ENCODE measurements at places on chromosomes 3 and 15.

GRCh38 chr3:143151004-143151731 is 31.6 kb downstream of the CHST2 start:
- no peak for DNase-seq

- DNase-seq = no peak
Measured at GRCh38 chr3:105459566-105460290, 93.0 kb downstream of the ALCAM start.

GRCh38 chr15:91073768-91074167 is 26.3 kb upstream of the SV2B start:
- no peak for DNase-seq

DNA sequence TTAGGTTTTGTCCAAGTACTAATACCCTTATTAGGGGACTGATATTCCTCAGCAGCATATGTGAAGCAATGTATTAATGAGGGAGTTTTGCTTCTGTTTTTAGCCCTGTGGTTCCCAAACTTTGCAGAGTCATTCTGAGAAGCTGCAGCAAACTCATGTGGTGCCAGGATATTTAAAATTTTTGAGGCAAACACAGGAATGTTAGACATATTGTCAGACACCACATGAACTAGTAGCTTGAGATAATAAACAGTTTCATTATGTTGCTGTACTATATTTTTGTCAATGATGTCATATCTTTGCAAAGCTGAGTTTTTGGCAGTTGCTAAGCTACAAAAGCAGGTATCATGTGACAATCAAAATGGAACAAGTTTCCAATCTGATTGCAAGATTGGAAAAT is 36.6 kb downstream of the ATP6V1A start:
- no peak for DNase-seq

- DNase-seq = no peak
Measured at GRCh38 chr3:71931922-71932321, 147.0 kb upstream of the PROK2 start.

DNA sequence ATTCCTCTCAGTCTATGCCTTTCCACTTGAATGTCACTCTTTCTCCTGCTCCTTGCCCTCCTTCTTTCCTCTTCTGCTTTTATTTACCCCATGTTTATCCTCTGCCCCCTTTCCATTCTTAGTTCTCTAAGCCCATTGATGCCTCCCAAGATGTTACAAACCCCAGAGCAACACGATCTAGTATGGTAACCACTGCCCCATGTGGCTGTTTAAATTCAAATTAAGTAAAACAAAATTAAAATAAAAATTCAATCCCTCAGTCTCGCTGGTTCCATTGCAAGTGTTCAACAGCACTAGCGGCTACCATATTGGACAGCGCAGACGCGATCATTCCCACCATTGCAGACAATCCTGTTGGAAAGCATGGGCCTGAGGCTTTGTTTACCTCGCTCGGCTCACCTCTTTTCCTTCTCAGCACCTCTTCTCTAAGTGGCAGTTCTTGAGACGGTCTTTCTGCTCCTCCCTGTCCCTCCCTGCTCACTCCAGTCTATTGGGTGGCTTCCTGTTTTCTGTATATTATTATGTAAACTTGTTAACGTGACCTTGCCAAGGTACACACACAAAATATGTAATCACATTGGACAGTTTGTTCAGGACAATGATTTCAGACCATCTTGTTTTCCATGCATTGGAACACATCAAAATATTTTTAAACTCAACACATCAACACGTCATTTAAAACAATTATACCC is 21.8 kb upstream of the CA12 start:
- no peak for DNase-seq

GRCh38 chr3:176964661-176965060 is 232.6 kb downstream of the TBL1XR1 start:
- no peak for DNase-seq

DNA sequence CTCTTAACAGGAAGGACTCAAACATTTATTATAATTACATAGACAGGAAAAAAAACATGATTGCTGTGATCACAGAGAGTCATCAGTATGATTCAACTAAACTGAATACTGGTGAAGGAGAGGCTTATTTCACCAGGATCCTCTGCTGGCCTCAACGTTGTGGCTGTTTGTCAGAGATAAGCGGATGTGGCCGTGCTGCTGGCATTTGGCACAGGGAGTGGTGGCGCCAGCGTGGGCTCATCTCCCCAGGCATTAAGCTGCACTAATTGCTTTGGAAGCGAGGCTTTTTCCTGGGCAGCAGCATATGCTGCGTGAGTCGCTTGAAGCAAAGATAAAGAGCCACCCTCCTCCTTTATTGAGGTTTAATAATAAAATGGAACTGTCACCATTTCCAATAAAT is 306.7 kb downstream of the LRTM1 start:
- DNase-seq = no peak

Measured in ureter (tissue), 1 donor.